Ascending aorta (tissue), 2 donors: ENCODE measurements at places on chromosomes 12 and 14. TPM values are rescaled to one million over a fixed set of nuclear protein-coding genes. Genes with fewer than 3 reads are reported as not detected.
A peak's percentile ranks its signal among the peaks of the same experiment; 100 is the strongest.

DNA sequence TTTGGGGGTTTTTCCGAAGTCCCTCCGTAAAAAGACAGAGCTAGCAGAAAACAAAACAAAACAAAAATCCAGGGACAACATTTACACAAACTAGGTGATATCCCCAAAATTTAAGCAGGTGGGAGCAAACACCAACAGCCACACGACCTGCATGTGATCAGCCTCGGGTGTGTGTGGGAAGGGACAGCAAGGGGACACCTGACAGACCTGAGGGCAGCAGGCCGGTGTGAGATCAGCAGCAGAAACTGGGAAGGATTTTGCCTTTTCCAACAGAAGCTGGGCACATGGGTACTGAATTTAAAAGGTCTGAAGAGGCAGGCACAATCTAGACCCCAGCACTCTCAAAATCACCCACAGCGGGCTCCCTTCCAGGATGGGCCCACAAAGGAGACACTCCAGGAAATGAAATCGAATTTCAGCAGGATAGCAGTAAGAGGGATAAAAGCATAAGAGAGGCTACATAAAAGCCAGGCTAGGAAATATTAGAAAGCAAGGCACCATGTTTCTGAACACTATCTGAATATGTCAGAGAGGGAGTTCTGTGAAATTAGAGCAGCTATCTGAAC is 36.5 kb upstream of the SELPLG start:
- H3K4me3 ChIP-seq: no peak overlapping the region
- peaks cover 18% of the 10 kb centered on the region for H3K36me3 ChIP-seq
- no peaks in the 10 kb centered on the region for H3K27me3 ChIP-seq
- no peak for DNase-seq
- peaks cover 9% of the 10 kb centered on the region for H3K4me1 ChIP-seq

- H3K27ac ChIP-seq: no peak overlapping the region
- no peaks in the 10 kb centered on the region for H3K4me1 ChIP-seq
- no peaks in the 10 kb centered on the region for H3K36me3 ChIP-seq
- no peak overlapping the region for H3K4me3 ChIP-seq
These were observed 151.8 kb upstream of the NTF3 start for GRCh38 chr12:5280086-5280485.

DNA sequence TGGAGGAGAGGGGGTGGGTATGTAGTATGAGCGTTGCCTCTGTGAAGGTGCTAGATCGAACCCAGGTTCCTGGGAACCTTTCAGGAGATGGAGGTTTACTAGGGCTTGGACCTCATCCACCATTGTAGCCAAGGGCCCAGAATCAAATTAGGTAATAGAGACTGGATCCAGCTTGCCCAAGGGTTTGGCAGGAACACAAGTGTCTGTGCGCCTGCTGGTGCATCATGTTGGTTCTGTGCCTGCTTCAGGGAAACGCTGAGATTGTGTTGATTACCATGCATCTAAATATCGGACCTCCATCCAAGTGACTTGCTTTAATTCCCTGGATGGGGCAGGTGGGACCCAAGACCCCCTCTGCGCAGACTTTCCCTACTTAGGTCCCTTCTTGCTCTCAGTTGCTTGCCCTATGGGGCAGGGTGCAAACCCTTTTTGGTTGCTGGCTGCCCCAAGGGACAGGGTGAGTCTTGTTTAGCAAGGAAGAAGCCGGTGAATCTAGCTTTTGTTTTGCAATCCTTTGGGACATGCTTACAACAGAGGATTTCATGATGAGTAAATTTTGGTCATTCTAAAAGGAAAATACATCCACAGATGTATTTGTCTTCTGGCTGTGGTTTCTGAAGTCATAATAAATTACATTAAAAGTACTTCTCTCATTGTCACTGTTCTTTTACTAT is 189.8 kb upstream of the PRICKLE1 start:
- H3K27me3 ChIP-seq: no peaks in the 10 kb centered on the region
- no peaks in the 10 kb centered on the region for H3K4me1 ChIP-seq
- H3K4me3 ChIP-seq: no peak overlapping the region
- no peak overlapping the region for H3K27ac ChIP-seq
- no peak for DNase-seq

DNA sequence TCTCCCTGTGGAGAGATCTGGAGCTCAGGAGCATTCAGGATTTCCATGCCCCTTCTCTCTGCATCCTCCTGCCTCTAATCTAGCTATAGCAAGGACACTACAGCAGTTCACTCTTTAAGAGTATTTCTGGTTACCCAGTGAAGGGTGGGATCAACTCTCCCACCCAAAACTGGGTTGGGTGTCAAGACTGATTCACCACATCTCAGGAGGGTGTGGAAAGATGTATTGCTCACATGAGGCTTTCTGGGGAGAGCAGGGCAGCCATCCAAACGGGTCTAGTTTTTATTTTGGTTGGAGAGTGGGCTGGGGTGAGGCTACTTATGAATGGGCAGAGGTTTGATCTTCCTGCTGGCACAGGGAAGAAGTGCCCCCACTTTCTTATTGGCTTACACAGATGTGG is 18.6 kb downstream of the C12orf75 start:
- no peak overlapping the region for H3K4me3 ChIP-seq
- DNase-seq: no peak
- H3K27me3 ChIP-seq: no peaks in the 10 kb centered on the region
- no peaks in the 10 kb centered on the region for H3K36me3 ChIP-seq

GRCh38 chr14:89277203-89277602 is 139.8 kb downstream of the FOXN3 start:
- no peaks in the 10 kb centered on the region for H3K27me3 ChIP-seq
- no peaks in the 10 kb centered on the region for H3K36me3 ChIP-seq
- DNase-seq: peak; percentile 16
- no peak overlapping the region for H3K4me3 ChIP-seq
- no peaks in the 10 kb centered on the region for H3K4me1 ChIP-seq

DNA sequence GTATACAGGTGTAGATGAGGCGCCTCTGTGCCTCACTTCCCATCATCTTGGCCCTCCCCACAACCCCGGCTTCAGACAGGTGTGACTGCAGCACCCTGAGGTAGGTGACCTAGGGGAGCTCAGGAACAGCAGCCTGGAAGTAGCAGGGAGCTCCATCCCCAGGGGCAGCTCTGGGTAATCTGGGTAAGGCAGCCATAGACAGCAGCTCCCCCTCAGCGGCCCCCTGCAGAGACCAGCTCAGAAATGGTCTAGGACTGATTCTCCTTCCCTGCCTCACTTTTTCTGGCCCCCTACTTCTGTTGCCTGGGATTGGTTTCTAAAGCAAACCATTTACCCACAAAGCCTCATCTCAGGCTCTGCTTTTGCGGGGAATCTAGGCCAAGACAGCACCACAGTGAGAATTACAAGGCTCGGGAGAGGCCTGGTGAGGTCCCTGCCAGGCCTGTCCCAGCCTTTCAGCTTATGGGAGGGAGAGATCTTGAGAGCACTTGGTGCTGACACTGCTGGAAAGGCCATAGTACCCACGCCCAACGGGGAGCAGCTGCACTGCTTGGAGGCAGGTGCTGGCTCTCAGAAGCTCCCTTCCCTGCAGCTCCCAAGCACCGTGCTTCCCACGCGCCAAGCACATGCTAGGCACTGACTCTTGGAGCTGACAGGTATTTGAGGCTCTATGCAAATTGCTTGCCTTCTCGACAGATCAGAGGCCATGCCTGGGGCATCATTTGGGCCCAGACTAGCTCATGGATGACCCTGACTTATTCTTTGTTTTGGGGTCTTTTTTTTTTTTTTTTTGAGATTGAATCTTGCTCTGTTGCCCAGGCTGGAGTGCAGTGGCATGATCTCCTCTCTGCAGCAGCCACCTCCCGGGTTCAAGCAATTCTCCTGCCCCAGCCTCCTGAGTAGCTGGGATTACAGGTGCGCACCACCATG is 45.1 kb upstream of the TRAF3 start:
- DNase-seq: no peak
- no peak overlapping the region for H3K27ac ChIP-seq
- H3K36me3 ChIP-seq: peaks cover 14% of the 10 kb centered on the region
- no peaks in the 10 kb centered on the region for H3K27me3 ChIP-seq
- no peaks in the 10 kb centered on the region for H3K4me1 ChIP-seq

Gene COX8C
- total RNA-seq: not detected

DNA sequence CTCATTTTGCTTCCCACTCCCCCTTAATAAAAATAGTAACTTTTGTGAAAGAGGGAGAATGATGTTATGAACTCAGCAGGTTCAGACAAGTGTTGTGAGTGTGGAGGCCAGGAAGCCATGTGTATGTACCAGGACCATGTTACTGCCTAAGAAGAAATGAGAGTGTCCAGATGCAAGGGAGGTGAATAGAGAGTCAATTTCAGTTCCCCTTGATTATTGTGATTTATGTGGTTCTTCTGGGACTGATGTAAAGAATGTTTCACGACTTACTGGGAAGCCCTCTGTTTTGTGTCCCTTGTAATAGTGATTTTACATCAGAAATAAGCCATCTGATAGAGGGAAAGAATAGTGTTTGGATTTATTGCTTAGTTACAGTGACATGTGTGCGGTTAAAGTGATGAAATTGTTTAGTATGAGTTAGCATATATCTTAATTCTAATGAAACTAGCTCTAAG is 32.5 kb downstream of the FBXO34 start:
- no peaks in the 10 kb centered on the region for H3K36me3 ChIP-seq
- H3K27ac ChIP-seq: no peak overlapping the region
- no peak overlapping the region for H3K4me3 ChIP-seq
- no peaks in the 10 kb centered on the region for H3K4me1 ChIP-seq

GRCh38 chr12:69903548-69903947 is 78.5 kb downstream of the MYRFL start:
- no peaks in the 10 kb centered on the region for H3K36me3 ChIP-seq
- no peak for DNase-seq
- H3K27me3 ChIP-seq: no peaks in the 10 kb centered on the region
- no peak overlapping the region for H3K27ac ChIP-seq

GRCh38 chr14:104698688-104699425 is 9.4 kb downstream of the INF2 start:
- peak overlapping the region; percentile 33 for H3K4me3 ChIP-seq
- H3K27ac ChIP-seq: peak overlapping the region; percentile 60
- H3K36me3 ChIP-seq: peaks cover 26% of the 10 kb centered on the region
- H3K4me1 ChIP-seq: peaks cover 57% of the 10 kb centered on the region

Gene CFAP54
- total RNA-seq: not detected

DNA sequence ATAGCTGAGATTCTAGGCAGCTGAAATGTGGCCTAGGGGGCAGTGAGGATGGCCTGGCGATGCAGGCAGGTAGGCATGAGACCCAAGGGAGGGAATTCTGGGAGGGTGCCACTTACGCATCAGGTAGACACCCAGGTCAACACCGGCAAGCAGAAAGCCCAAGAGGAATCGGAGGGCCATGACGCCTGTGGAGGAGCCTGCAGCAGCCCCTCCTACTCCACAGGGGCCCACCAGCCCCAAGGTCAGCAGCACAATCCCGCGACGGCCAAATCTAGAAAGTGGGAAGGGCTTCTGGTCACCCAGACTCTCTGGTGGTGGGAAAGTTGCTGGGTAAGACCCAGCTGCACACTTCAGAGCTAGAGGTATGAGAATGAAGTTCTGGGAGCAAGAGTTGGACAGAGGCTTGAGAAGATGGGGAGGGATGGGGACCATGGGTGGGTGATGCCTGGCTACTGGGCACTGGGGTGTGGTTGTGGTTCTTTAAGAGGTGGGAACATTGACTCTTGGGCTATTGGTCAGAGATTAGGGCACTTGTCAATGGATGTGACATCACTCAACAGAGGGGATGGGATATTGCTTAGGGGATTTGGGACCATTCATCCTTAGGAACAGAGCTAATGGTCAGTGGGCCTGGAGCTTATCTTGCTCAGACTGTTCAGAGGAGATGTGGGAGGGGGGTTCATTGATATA is 3.4 kb downstream of the SLC22A17 start:
- no peak for DNase-seq
- H3K27me3 ChIP-seq: no peaks in the 10 kb centered on the region
- H3K4me3 ChIP-seq: no peak overlapping the region

DNA sequence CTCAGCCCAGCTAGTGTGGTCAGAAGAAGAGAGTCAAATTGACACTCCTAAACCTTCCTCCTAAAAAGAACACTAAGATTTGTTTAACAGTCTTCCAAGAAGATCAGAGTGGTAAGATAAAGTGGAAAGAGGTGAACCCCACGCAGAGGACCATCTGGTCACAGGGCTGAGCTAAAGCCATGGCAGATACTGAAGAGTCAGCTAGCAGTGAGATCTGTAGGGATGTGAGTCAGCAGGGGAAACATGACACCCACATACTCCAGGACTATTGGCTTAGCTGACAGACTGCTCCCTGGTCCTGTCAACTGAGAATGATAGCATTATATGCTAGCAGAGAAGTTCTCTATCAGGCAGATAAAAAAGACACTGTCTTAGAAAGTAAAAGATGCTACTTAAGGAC is 269.4 kb upstream of the ALG10 start:
- H3K27ac ChIP-seq: no peak overlapping the region
- H3K4me3 ChIP-seq: no peak overlapping the region
- no peak for DNase-seq
- H3K36me3 ChIP-seq: no peaks in the 10 kb centered on the region
- H3K4me1 ChIP-seq: no peaks in the 10 kb centered on the region

Gene NPAS3
- total RNA-seq: not detected

DNA sequence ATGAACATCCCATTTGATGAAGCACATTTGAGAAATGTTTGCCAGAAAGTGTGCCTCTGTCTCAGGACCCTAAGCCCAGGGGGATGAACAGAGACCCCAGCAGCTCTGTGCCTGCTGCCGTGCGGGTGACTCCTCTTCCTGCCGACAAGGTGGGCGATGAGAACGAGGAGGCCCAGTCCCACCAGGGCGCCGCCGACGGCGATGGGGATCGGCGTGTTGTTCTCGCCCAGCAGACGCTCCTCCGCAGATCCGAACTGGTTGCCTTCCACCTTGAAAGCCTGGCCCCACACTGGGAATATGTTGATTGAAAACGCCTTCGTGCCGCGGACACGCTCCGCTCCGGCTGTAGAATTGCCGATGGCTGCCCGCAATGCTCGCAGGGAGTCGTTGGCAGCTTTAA is 44.1 kb downstream of the LRTM2 start:
- peak; percentile 33 for DNase-seq
- H3K4me3 ChIP-seq: no peak overlapping the region
- H3K27me3 ChIP-seq: no peaks in the 10 kb centered on the region
- H3K27ac ChIP-seq: no peak overlapping the region
- H3K4me1 ChIP-seq: no peaks in the 10 kb centered on the region

DNA sequence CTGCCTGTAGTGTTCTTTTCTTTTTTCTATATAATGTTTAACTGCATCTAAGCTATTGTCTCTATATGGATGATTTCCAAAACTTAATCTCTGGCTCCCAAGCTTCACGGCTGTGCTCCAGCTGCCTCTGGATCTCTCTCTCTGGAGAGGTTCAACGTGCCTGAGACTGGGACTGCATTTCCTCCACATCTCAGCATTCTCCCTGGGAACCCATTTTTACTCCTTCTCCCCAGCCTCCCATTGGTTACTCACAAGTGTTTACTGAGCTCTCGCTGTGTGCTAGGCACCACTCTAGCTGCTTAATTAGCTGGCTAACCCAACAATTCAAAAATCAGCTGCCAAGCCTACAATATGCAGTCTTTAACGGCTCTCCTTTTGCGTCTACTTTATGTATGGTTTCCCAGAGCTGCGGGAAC is 34.7 kb downstream of the FBXL14 start:
- no peak overlapping the region for H3K4me3 ChIP-seq
- H3K36me3 ChIP-seq: no peaks in the 10 kb centered on the region
- H3K27ac ChIP-seq: no peak overlapping the region

GRCh38 chr14:21840765-21841164 is 167.1 kb upstream of the OR4E1 start:
- no peaks in the 10 kb centered on the region for H3K4me1 ChIP-seq
- H3K27ac ChIP-seq: no peak overlapping the region
- H3K4me3 ChIP-seq: no peak overlapping the region
- H3K27me3 ChIP-seq: no peaks in the 10 kb centered on the region
- no peaks in the 10 kb centered on the region for H3K36me3 ChIP-seq
- DNase-seq: no peak
